Epithelial cell of umbilical artery (primary cell): ENCODE measurements at places on chromosomes 16 and 17. TPM values are rescaled to one million over a fixed set of nuclear protein-coding genes. Genes with fewer than 3 reads are reported as not detected.

The CHCT1 gene
- not detected in 2 replicates for total RNA-seq

The OR3A3 gene
- total RNA-seq, result not detected in 2 replicates

The MAP3K14 gene
- total RNA-seq, result 1.3 and 2.6 TPM in 2 replicates

The OTOP2 gene
- not detected in 2 replicates for total RNA-seq

The GRIN2A gene
- total RNA-seq, result not detected in 2 replicates

The NR1D1 gene
- total RNA-seq, result 0.30 and 0.32 TPM in 2 replicates

The SLC35G6 gene
- total RNA-seq, result not detected in 2 replicates

The TBC1D3 gene
- not detected in 2 replicates for total RNA-seq

The SLC6A2 gene
- total RNA-seq, result not detected in 2 replicates

The CASKIN1 gene
- 0.32 TPM in 1 of 2 replicates, not detected in the other for total RNA-seq

The SLFN13 gene
- total RNA-seq, result 1.3 and 5.8 TPM in 2 replicates

The ARHGAP44 gene
- 0.30 and 0.32 TPM in 2 replicates for total RNA-seq

The TAOK2 gene
- total RNA-seq, result 86.4 and 95.9 TPM in 2 replicates

The NTN3 gene
- not detected in 2 replicates for total RNA-seq

The SLC52A1 gene
- under 0.01 TPM in 1 of 2 replicates, not detected in the other for total RNA-seq

The CD7 gene
- not detected in 2 replicates for total RNA-seq

The CDH16 gene
- total RNA-seq, result not detected in 2 replicates

The CLEC18B gene
- under 0.01 TPM in 1 of 2 replicates, not detected in the other for total RNA-seq

The ARHGDIG gene
- total RNA-seq, result 0.61 and 4.2 TPM in 2 replicates

The CDH15 gene
- total RNA-seq, result under 0.01 TPM in 1 of 2 replicates, not detected in the other

The MMP25 gene
- under 0.01 TPM in 1 of 2 replicates, not detected in the other for total RNA-seq

The HOXB5 gene
- under 0.01 and 0.61 TPM in 2 replicates for total RNA-seq

The ASPSCR1 gene
- total RNA-seq, result 19.8 and 21.4 TPM in 2 replicates

The UMOD gene
- total RNA-seq, result not detected in 2 replicates

The LAT gene
- total RNA-seq, result 0.15 and 0.65 TPM in 2 replicates

The MAF gene
- under 0.01 and 0.61 TPM in 2 replicates for total RNA-seq

The CHST5 gene
- not detected in 2 replicates for total RNA-seq

The CCL8 gene
- total RNA-seq, result not detected in 2 replicates

The ATF7IP2 gene
- 11.0 and 15.7 TPM in 2 replicates for total RNA-seq

The HSPB9 gene
- 0.15 TPM in 1 of 2 replicates, not detected in the other for total RNA-seq

The TEX14 gene
- total RNA-seq, result under 0.01 TPM in 1 of 2 replicates, not detected in the other

The IRX3 gene
- total RNA-seq, result under 0.01 TPM in 1 of 2 replicates, not detected in the other

The PKMYT1 gene
- 7.9 and 8.1 TPM in 2 replicates for total RNA-seq

The CIBAR2 gene
- total RNA-seq, result not detected in 2 replicates

The TMED6 gene
- not detected in 2 replicates for total RNA-seq

The PRR15L gene
- total RNA-seq, result not detected in 2 replicates
